AG10803 (cell line): ENCODE measurements at places on chromosomes 5 and 9.

DNA sequence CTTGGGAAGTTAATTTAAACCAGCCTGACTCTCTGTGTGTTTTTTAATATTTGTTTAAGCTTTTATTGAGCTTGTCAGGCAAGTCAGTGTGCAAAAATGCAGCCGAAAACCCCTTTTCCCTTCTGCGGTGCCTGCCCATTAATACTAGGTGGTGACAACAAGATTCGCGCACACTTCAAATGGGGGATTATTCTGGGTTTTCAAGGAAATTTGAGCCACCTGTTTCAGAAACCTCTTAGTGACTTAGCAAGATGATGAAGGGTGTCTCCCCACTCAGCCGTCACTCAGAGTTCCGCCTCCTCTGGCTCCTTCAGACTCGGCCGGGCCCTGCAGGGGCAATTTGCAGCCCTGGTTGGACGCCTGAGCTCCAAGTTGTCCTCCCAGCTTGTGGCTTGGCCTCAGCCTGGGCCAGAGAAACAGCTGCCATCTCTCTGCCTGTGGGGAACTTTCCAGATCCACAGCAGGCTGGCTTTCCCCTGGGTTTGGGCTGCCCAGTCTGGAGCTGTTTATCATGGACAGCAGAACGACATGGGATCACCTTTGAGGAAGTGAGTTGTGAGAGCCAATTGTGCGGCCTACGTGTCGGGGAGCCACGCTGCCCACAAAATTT is 75.9 kb downstream of the SPRY4 start:
- peak; percentile 90 for DNase-seq

DNA sequence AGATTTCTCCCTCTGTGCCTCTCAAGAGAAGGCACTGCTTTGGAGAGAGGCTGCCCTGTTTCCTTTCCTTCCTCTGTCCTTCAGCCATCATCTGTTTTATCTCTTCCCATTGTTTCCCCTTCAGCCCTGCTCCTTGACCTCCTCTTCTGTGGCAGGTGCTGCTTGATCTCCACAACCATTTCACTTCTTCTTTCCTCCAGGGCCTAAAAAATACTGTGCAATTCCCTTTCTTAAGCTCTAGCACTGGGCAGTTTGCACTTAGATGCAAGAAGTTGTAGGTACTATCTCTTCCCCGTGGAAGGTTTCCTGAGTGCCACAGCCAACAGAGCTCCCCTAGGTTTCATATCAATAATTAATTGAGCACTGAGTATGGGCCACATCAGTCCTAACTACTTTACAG is 8.8 kb upstream of the ADRB2 start:
- no peak for DNase-seq

GRCh38 chr9:23683611-23684061 is 142.4 kb downstream of the ELAVL2 start:
- DNase-seq, result no peak

DNA sequence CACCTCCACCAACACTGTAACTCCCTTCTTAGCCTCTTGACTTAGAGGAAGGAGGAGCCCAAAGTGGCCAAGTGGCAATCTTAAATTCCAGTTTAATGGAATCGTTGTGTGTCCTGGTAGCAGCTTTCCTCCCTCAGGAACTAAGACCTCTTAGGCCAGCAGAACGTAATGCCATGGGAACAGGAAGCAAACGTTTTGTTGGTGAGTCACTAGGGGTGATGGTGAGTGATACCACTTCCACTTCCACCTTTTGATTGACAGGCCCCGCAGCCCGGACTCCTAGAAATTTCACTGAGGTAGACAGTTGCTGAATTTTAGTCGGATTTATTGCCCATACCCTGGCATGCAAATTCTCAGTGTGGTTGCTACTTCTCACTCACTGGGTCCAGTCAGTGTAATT is 94.2 kb upstream of the FBN2 start:
- DNase-seq, result no peak

DNA sequence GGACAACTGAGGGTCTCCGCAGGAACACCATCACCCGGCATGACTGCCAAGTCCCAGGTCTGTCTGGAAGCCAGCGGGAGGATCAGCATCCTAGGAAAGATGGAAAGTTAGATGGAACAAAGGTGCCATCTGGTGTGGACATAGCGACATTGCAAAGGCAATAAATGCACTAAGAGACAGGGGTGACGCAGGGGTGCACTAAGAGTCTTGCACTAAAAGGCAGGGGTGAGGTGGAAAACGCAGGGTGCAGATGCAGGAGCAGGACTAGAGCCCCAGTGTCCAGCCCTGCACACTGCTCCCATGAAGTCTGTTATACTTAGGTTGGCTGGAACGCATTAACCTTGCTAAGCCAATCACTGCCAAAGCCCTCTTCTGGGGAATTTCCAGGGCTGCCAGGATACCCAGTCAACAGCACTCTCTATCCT is 15.5 kb downstream of the ATOX1 start:
- peak; percentile 68 for DNase-seq

DNA sequence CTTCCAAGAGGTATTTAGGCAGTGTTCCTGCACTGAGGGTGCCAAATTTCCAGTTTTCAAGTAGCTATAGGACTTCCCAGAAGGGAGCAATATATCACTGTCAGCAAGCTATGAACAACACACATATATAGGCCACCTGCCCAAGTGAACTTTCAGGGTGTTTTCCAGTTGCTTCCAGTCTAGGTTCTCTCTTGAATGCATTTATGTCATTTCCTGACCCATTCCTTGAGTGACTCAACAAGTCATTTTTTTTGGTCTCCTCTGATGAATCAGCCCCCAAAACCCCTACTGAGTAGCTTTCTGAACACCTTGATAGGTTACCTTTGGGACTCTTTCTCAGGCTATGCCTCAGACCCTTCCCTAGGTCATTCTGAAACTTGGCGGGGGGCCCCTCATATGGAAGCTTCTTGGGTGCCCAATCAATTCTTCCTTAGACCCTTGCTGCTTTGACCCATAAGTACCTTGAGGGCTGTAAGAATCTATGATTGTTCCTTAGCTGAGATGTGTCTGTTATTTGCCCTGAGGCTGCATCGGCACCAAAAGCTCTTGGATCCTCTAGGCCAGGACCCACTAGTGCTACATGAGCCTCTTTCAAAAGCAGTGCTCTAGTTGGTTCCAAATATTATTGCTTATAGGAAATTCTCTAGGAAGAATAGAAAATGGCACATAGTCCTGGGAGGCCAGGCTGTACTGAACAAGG is 12.4 kb downstream of the DNAJB5 start:
- DNase-seq, result no peak

DNA sequence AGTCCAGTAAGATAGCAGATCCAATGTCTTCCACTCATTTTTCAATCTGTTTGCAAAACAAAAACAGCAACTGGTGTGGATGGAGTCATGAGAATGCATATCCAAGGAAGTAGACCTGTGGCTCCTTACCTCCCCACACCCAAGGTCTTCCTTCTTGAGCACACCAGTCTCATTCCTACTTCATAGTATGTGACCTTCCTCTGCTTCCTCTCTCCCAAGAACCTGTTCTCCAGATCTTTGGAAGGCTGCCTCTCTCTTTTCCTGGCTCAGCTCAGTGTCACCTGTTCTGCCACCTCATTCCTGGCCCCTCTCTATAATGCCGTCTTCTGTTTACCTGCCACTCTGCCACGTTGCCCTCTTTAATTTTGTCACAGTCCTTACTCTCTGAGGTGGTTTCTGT is 7.9 kb upstream of the TRIM7 start:
- no peak for DNase-seq

DNA sequence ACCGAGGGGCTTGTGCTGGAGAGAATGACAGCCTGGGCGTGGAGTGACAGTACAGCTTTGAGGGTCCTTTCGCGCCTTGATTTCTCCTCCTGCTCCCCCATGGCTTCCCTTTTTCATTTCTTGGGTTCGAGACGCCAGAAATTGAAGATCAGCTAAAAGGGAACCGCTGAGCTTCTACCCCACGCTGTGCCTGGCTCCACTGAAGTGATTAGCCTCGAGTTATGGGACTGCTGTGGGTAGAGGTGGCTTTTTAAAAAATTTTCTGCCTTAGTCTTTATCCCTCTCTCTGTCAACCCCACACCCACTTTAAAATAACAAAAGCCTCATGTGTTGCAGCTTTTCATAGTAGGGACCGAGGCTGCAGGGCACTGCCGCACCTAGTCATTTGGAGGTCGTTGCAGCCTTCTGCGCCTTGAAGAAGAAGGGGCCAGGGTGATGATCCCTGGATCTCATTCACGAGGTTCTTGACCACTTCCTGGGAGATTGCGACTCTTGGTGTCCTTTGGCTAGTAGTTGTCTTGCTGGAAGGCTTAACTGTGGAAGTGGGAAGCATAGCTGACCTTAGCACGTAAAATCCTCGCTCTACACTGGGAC is 603 bp downstream of the PPIP5K2 start:
- DNase-seq, result peak; percentile 33

GRCh38 chr5:41857989-41858388 is 12.2 kb downstream of the OXCT1 start:
- no peak for DNase-seq

- no peak for DNase-seq
Observed at GRCh38 chr5:15991586-15991985, 188.0 kb downstream of the MARCHF11 start.

DNA sequence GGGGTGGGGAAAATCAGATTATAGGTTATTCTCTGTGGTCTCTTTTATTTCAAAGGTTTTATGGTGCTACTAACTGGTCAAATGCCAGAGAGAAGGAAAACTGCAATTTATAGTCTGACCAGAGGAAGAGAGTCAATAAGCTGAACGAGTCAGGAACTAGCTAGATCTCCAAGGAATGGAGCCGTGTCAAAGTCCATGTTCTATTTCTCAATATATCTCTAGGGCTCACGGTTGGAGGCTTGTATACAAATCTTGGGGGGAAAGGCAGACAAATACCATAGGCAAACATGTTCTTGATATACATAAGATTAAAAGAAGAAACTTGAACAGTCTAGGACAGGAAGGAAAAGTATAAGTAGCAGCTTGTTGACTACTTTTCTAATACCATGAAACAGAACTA is 627.1 kb downstream of the PDE4D start:
- DNase-seq, result no peak

- no peak for DNase-seq
Observed at GRCh38 chr5:40150896-40151295, 528.8 kb upstream of the PTGER4 start.

GRCh38 chr9:103992938-103993579 is 101.0 kb upstream of the SMC2 start:
- DNase-seq, result no peak

- no peak for DNase-seq
Observed at GRCh38 chr9:38408719-38409118, 15.5 kb downstream of the IGFBPL1 start.

DNA sequence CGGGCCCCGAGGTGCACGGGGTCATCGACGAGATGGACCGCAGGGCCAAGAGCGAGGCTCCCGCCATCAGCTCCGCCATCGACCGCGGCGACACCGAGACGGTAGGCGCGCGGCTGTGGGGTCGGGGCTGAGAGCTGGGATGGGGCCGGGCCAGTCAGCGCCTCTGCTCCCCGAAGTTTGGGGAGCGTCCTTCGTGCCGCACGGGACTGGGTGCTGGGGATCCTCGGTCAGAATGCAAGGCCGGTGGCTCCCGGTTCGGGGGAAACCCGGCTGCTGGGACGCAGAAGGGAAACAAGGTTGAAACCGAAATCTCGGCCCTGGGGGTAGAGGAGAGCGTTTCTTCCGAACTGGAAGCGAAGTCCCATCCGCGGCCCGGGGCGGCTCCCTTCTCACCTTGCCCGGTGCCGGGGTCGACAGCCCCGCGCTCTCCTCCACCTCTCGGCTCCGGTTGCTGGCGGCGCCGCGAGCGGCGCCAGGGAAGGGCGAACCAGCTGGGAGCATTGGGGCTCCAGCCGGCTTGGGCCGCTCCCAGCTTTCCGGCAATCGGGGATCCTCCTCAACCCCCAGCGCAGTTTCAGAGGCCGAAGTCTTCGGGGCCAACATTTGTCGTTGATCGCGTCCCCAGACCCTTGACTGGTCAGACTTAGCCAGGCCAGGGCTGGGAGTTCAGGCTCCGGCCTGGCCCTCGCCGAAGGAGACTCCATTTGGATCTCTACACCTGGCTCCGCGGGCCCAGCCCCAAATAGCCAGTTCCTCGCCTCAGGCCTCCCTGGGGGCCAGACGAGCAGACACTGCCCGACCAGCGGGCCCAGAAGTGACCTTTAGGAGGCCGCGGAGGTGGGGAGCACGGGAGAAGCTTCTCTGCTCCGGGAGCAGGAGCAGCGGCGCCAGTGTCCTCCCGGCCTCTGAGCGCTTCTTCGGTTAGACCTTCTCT is 1.1 kb downstream of the LHX2 start:
- no peak for DNase-seq

GRCh38 chr9:128554155-128554862 is 1.9 kb downstream of the SPTAN1 start:
- DNase-seq, result peak; percentile 91

GRCh38 chr9:89022902-89023301 is 31.6 kb downstream of the S1PR3 start:
- peak; percentile 68 for DNase-seq

- no peak for DNase-seq
Observed at GRCh38 chr5:139088024-139088423, 110.1 kb downstream of the SIL1 start.

GRCh38 chr9:93486268-93486667 is 32.9 kb upstream of the FAM120AOS start:
- no peak for DNase-seq

DNA sequence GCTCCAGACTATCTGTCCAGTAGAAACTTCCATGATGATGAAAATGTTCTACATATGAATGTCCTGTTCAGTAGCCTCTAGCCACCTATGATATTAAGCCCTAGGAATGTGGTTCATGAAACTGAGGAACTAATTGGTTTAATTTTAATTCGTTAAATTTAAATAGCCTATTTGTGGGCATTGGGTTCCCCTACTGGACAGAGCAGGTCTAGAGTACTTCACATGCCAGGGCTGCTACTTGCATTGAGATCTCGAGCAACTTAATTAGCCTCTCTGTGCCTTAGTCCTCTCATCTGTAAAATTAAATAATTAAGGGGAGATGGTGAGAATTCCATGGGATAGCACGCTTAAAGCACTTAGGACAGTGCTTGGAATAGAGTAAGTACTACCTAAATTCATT is 160.0 kb downstream of the PAPPA start:
- no peak for DNase-seq

GRCh38 chr5:96933764-96934707 is 1.8 kb upstream of the LNPEP start:
- peak; percentile 58 for DNase-seq

DNA sequence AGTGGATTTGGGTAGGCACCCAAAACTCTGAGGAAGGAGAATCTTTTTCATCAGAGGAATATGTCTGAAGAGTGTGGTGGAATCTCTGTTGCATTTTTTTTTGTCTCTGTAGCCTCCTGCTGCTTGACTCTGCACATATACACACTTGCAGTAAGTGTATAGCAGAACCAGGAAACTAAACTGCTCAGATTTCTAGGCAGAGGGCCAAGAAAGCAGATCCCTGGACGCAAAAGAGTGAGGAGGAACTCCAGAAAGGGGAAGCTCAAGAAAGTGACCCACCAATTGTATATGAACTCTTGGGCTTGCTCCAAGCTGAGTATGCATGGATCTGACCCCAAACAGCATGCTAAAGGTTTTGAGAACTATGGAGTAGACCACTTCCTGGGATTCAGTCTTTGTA is 181.8 kb downstream of the GADD45G start:
- no peak for DNase-seq

GRCh38 chr9:94757158-94757557 is 30.7 kb downstream of the AOPEP start:
- DNase-seq, result peak; percentile 81

- peak; percentile 22 for DNase-seq
Observed at GRCh38 chr5:150245111-150245789, 44.3 kb downstream of the CAMK2A start.

GRCh38 chr9:127841087-127841835 is 13.2 kb downstream of the ENG start:
- DNase-seq, result no peak
